Calu3 (cell line): ENCODE measurements at places on chromosomes 11 and 22. TPM values are rescaled to one million over a fixed set of nuclear protein-coding genes. Genes with fewer than 3 reads are reported as not detected.

The PRDM10 gene
- 5.0 and 8.1 TPM in 2 replicates for total RNA-seq

The BEST1 gene
- 0.78 and 1.1 TPM in 2 replicates for total RNA-seq

- no peak for DNase-seq
- no peak overlapping the region for H3K27ac ChIP-seq
- H3K36me3 ChIP-seq: peaks cover 12% of the 10 kb centered on the region
- no peaks in the 10 kb centered on the region for H3K27me3 ChIP-seq
Observed at GRCh38 chr11:66228521-66228920, 39.9 kb upstream of the RAB1B start.

The KMT2A gene
- total RNA-seq: 58.1 and 61.8 TPM in 2 replicates

- H3K27ac ChIP-seq: no peak overlapping the region
- no peaks in the 10 kb centered on the region for H3K27me3 ChIP-seq
- H3K4me1 ChIP-seq: peaks cover 9% of the 10 kb centered on the region
- no peak overlapping the region for H3K4me3 ChIP-seq
Observed at GRCh38 chr11:34505874-34506273, 7.7 kb downstream of the ELF5 start.

The TRPC6 gene
- not detected in 2 replicates for total RNA-seq

DNA sequence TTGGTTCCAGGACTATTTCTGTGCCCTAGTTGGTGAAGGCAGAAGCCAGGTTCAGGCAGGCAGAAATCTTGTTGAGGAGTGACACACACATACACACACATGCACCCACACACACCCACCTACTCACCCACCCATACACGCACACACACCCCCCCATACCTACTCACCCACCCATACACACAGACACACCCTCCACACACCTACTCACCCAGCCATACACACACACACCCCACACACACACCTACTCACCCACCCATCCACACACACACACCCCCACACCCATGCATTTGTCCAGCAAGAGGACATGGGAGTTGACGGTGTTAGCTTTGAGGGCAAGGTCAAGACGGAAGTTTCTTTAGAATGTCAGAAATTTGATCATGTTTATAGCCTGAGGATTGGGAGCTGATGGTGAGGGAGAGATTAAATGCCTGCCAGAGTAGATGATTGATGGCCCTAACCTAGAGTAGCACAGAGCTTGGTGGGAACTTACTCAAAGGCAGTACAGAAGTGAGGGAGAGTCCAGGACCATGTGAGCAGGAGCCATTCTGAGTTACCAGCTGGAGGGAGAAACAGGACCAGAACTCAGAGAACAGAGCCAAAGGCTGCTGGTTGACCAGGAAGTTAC is 68.9 kb downstream of the CYB5R2 start:
- H3K27ac ChIP-seq: no peak overlapping the region
- DNase-seq: peak; percentile 46
- H3K4me3 ChIP-seq: no peak overlapping the region
- peaks cover 7% of the 10 kb centered on the region for H3K36me3 ChIP-seq
- peaks cover 28% of the 10 kb centered on the region for H3K4me1 ChIP-seq

The TTLL1 gene
- total RNA-seq: 2.6 and 3.3 TPM in 2 replicates

- H3K4me3 ChIP-seq: no peak overlapping the region
- H3K27ac ChIP-seq: no peak overlapping the region
- no peaks in the 10 kb centered on the region for H3K4me1 ChIP-seq
- no peaks in the 10 kb centered on the region for H3K36me3 ChIP-seq
- H3K27me3 ChIP-seq: no peaks in the 10 kb centered on the region
Observed at GRCh38 chr11:87820011-87820410, 355.2 kb downstream of the RAB38 start.

GRCh38 chr11:73268671-73269271 is 3.4 kb upstream of the P2RY6 start:
- no peaks in the 10 kb centered on the region for H3K36me3 ChIP-seq
- H3K4me3 ChIP-seq: no peak overlapping the region
- H3K4me1 ChIP-seq: peaks cover 9% of the 10 kb centered on the region
- no peak overlapping the region for H3K27ac ChIP-seq

GRCh38 chr11:88604260-88604659 is 266.7 kb upstream of the CTSC start:
- no peak overlapping the region for H3K4me3 ChIP-seq
- H3K36me3 ChIP-seq: no peaks in the 10 kb centered on the region
- no peaks in the 10 kb centered on the region for H3K4me1 ChIP-seq
- no peaks in the 10 kb centered on the region for H3K27me3 ChIP-seq
- no peak for DNase-seq

DNA sequence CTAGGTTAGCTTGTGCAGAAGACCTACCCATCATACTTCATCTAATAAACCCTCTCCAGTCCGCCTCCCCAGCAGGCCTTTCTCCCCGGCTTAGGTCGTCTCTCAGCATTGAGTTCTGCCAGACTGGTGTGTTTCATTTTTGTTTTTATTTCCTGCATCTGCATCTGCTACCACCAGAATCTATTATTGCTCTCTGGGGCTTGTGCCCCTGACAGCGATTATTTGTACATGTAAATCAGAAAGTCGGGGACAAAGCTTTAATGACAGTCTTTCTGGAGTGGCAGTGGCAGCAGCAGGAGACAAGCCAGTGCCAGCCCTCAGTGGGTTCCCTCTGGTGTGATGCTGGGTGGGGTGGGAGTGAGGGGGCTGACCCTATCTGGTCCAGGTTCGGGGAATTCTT is 127.5 kb downstream of the PKNOX2 start:
- no peak for DNase-seq
- H3K4me3 ChIP-seq: no peak overlapping the region
- no peak overlapping the region for H3K27ac ChIP-seq
- H3K4me1 ChIP-seq: no peaks in the 10 kb centered on the region
- no peaks in the 10 kb centered on the region for H3K36me3 ChIP-seq

DNA sequence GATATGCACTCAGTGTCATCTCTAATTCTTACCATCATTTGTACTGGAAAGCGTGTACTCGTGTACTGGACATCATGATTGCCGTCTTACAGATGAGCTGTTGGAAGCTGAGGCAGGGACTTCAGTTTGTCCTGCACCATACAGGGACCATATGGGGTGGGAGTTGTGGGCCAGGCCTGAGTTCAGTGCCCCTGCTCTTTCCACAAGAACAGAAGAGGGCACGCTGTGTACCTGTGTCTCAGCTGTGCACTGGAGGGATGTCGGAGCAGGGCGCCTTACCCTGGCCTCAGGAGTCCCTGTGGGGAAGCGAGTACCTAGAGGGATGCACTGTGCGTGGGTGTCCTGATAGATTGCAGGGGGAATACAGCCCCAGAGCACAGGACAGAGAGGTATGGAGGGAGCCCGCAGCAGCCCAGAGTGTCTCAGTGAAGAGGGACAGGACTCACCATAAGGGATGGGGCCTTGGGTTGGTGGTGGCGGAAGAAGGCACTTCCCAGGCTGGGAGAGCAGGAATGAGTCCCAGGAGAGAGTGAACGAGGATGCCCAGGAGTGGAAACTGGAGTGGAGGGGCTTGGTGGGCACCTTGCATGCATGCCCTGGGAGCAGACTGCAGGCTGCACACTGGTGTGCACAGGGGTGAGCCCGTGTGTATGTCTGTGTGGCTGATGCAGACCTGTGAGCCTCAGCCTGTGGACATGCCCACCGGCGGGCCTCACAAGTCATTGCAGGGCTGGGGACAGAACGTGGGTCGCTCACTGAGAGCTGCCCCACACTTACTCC is 329.7 kb downstream of the TBC1D22A start:
- H3K4me3 ChIP-seq: peak overlapping the region; percentile 85
- H3K36me3 ChIP-seq: peaks cover 18% of the 10 kb centered on the region
- H3K27ac ChIP-seq: no peak overlapping the region
- no peaks in the 10 kb centered on the region for H3K27me3 ChIP-seq
- peaks cover 33% of the 10 kb centered on the region for H3K4me1 ChIP-seq

DNA sequence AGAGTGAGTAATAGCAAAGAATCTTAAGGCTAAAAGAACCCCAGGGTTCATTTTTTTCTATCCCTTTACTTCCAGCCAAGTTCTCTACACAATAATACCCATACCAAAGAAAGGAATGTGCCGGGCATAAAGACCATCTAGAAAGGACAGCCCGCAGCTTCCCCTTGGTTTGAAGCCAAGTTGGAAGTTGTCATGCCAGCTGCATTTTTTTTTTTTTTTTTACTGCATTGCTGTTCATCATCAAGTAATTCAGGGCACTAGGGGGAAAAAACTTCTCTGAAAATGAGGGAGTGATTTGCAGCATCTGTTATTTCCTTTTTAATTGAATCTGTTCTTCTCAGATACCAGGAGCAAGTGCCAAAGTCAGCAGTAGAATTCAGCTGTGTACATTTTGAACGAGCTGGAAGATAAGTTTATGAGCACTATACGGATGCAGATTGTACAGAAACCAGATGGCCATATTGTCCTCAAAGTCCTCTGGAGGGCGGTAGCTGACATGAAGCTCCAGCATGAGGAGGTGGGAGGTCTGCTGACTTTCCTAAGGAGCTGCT is 56.4 kb downstream of the UBASH3B start:
- peaks cover 6% of the 10 kb centered on the region for H3K4me1 ChIP-seq
- no peak for DNase-seq
- peaks cover 8% of the 10 kb centered on the region for H3K36me3 ChIP-seq
- no peaks in the 10 kb centered on the region for H3K27me3 ChIP-seq

DNA sequence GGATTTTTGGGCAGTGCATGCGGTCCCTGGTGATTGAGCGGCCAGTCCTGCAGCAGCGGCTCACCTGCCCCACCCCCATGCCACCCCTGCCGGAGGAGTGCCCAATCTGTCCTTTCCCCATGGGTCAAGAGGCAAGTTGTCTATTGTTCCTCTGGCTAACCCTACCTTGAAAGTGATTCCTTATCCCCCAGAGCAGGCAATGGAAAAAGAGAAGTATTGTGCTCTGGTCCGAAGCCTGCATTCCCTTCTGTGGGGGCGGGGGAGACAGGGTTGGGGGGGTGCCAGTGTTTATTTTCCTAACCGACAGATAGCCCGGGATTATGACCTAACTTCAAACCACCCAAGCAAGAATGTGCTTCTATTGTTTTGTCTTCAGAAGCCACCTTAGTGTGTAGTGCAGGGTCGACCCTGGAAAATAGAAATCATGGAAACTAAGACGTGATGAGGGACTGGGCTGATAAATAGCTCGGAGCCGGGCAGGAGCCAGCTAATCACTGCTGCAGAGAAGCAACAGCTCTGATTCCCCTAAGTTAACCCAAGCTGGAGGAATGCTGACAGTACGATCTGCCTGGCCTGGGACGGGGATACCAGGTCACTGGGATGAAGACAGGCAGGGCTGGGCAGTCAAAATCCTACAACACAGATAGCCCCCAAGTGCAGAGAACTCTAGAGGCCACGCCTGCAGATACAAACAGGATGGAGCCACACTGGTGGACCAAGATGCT is 38.7 kb upstream of the ATXN10 start:
- DNase-seq: peak; percentile 84
- H3K4me3 ChIP-seq: peak overlapping the region; percentile 41
- H3K27ac ChIP-seq: peak overlapping the region; percentile 53
- H3K4me1 ChIP-seq: peaks cover 56% of the 10 kb centered on the region
- H3K36me3 ChIP-seq: no peaks in the 10 kb centered on the region

The SCN4B gene
- not detected in 2 replicates for total RNA-seq

DNA sequence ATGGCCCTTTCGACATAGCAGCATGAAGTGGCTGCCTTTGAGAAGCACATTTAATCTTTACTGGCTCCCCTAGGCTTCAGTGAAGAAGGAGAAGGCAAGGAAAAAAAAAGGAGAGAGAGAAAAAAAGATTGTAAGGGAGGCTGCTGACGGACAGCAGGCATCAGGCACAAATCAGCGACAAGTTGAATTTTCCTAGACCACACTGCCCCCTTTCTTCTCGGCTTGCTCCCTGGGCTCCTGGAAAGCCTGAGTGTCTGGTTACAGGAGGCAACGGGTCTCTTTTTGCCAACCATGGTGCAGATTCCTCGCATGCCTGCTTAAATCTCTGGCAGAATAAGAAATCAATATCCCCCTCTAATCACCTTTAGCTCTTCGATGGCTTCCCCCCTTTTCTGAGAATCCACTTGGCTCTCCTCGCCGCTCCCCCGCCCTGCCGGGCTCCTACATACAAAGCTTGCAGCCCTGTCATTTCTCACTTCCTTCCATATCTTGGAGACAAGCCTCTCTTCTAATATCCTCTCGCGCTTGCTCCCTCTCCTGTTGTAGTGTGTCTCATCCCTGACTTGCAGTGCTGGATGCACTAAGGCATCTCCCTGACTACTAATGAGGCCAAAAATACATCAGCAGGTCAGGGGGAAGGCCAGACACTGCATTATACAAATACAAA is 14.3 kb downstream of the BLID start:
- no peak overlapping the region for H3K27ac ChIP-seq
- H3K4me1 ChIP-seq: peaks cover 6% of the 10 kb centered on the region
- H3K4me3 ChIP-seq: no peak overlapping the region

DNA sequence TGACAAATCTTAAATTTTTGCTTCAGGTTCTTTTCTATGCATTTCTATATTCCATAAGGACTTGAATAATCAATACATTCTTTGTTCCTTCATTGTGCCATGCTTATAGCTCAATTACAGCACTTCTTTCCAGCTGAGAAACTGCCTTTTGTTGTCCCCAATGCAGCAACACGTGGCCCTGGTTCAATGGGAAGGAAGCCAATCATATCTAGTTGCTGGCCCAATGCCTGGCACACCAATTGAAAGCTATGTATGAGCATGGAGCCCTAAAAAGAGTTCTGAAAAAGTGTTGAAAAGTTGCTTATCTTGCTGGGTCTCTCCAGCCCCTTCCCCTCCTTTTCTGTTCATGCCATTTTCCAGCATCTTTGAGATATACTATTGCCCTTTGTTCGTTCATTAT is 448.0 kb upstream of the FAT3 start:
- H3K36me3 ChIP-seq: no peaks in the 10 kb centered on the region
- H3K4me3 ChIP-seq: no peak overlapping the region

GRCh38 chr11:96413408-96413807 is 23.6 kb downstream of the JRKL start:
- H3K36me3 ChIP-seq: no peaks in the 10 kb centered on the region
- no peaks in the 10 kb centered on the region for H3K4me1 ChIP-seq
- no peak for DNase-seq
- H3K4me3 ChIP-seq: no peak overlapping the region
- H3K27me3 ChIP-seq: peaks cover 11% of the 10 kb centered on the region
- H3K27ac ChIP-seq: no peak overlapping the region

The KRTAP5-2 gene
- not detected in 2 replicates for total RNA-seq

GRCh38 chr11:113338730-113339129 is 24.3 kb downstream of the TTC12 start:
- DNase-seq: no peak
- no peaks in the 10 kb centered on the region for H3K27me3 ChIP-seq
- H3K4me1 ChIP-seq: no peaks in the 10 kb centered on the region
- no peak overlapping the region for H3K27ac ChIP-seq

The FCHSD2 gene
- total RNA-seq: 16.2 and 16.4 TPM in 2 replicates

- H3K4me1 ChIP-seq: no peaks in the 10 kb centered on the region
- no peak for DNase-seq
- no peaks in the 10 kb centered on the region for H3K36me3 ChIP-seq
- no peak overlapping the region for H3K4me3 ChIP-seq
- no peak overlapping the region for H3K27ac ChIP-seq
- peaks cover 91% of the 10 kb centered on the region for H3K27me3 ChIP-seq
Observed at GRCh38 chr22:17476838-17477237, 86.5 kb upstream of the SLC25A18 start.

The CALCB gene
- total RNA-seq: 1.3 TPM in 1 of 2 replicates, not detected in the other

DNA sequence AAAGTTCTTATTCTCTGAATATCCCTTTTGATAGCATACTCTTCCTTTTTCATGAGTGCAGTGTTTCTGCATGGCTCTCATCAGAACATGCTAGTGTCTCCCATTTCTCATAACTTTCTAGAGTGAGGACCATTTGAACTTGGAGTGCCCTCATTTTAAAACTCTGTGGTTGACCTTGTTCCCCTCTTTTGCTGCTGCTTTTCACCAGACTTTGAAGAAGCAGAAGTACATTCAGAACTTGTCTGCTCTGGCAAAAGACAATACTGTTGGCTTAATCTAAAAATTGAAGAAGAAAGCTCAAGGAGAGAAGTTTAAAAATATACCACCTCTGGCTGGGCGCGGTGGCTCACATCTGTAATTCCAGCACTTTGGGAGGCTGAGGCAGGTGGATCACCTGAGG is 35.0 kb downstream of the PPARA start:
- peaks cover 24% of the 10 kb centered on the region for H3K4me1 ChIP-seq
- peaks cover 14% of the 10 kb centered on the region for H3K36me3 ChIP-seq
- DNase-seq: no peak
- H3K27ac ChIP-seq: no peak overlapping the region

The PCNX3 gene
- total RNA-seq: 72.8 and 77.4 TPM in 2 replicates
